Naive thymus-derived CD4-positive, alpha-beta T cell (primary cell): ENCODE measurements at places on chromosomes 1 and 21. TPM values are rescaled to one million over a fixed set of nuclear protein-coding genes. Genes with fewer than 3 reads are reported as not detected.

DNA sequence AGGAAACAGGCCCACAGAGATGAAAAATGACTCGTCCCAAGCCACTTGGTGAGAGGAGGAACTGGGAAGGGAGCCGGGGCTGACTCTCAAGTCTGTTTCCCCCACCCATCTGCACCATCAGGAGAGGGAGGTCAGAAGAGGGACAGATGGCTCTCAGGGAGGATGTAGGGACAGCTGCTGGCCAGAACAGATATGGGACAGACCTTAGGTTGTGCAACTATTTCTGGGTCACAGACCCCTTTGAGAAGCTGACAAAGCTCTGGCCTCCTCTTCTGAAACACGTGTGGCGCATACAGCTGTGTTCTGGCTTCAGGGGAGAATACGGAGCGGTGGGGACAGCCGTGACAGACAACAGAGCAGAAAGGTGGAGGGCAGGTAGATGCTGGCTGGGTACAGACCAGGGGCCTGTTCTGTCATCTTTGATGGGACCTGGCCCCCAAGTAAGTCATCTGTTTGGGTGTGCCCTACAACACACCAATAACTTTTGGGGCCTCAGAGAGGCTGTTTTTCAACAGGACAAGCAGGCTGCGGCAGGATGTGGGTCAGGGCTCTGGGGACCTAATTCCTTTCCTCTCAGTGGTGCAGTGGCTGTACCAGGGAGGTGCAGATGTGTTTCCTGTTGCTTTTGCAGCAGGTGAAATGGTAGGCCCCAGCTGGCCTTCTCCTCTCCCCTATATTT, 7.3 kb downstream of the SH3BGRL3 start:
- DNase-seq = peak; percentile 61

DNA sequence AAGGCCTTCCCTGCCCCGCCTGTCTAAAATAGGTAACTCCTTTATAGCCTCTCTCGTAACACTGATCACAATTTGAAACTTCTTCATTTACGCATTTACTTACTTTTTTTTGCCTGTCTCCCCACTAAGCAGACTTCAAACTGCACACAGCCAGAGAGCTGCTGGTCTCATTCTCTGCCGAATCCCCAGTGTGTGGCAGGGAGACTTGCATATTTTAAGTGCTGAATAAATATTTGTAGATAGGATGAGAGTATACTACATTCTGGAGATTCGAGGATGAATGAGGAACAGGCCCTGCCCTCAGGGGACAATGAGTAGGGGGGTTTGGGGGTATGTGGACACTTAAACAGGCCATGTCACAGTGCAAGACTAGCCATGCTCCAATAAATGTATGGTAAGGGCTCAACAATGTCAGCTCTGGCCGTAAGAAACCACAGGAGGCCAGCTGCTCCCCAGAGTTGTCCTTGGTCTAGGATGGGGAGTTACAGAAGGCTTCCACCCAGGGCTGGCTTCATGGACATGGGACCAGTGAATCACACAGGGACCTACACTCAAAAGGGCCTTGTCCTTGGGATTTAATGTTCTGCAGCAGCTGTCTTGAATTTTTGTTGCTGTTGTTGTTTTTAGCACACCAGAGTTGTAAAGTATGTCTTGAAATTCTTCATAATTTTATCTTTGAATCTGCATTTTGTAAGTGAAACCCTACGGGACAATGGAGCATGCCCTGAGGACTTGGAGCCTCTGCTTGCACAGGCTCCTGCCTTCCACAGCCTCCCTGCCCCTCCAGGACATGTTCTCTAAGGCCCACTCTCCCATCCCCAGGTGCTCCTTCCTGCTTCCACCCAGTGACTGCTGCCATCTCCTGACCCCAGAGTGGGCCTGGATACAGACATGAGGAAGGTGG, 8.5 kb downstream of the DIO1 start:
- no peak for DNase-seq

DNA sequence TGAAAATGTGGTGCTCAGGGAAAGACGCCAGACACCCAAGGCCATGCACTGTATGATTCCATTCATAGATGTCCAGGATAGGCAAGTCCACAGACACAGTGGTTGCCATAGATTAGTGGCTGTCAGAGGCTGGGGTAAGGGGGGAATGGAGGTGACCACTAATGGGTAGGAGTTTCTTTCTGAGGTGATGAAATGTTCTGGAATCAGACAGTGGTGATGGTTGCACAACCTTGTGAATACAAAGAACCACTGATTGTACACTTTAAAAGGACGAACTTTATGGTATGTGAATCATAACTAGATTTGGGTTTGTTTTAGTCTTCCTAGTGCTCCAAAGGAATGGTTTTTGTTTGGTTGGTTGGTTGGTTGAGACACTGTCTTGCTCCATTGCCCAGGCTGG, 51.7 kb downstream of the PRAMEF20 start:
- DNase-seq = no peak

DNA sequence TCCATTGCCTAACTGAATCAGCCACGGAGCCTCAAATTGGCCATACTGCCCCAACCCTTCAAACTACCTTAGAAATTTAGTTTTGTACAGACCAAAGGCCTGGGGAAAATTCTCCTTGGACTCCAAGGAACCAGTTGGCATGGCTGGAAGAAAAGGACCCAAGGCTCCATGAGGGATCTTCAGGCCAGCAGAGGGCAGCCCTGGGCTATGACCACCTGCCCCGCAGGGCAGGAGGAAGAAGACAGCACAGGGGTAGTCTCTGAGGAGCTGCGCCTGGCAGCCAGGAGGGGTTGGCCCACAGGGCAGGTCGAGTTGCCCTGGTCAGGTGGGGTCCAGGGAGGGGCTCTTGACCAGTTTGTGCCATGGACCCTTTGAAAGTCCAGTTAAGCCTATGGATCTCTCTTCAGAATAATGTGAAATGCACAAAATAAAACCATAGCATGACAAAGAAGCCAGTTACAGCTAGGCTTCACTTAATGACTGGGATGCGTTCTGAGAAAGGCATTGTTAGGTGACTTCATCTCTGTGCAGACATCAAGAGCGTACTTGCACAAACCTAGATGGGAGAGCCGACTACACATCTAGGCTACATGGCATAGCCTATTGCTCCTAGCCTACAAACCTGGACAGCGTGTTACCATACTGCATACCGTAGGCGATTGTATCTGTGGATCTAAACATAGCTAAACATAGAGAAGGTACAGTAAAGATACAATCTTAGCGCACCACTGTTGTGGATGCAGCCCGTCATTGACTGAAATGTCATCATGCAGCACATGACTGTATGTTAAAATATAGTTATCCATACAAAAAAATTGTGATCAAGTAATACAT, 26.1 kb downstream of the CACNA1S start:
- peak; percentile 19 for DNase-seq

DNA sequence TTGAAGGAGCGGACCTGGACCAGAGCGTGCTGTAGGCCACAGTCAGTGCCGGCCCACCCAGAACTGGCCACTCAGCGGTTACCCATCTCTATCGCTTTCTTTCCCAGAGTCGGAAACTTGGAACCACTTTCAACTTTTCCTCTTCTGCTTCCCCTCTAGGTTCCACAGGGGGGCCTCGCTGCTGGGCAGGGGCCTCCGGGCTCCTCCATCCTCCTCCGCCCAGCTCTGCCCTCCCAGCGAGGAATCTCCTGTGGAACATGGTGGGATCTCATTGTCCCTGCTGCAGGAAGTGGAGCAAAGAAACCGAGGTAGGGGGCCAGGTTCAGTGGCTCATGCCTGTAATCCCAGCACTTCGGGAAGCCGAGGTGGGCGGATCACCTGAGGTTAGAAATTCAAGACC, 139.2 kb downstream of the ETS2 start:
- no peak for DNase-seq

- DNase-seq = no peak
Observed at GRCh38 chr1:229432905-229433304, 989 bp downstream of the ACTA1 start.

DNA sequence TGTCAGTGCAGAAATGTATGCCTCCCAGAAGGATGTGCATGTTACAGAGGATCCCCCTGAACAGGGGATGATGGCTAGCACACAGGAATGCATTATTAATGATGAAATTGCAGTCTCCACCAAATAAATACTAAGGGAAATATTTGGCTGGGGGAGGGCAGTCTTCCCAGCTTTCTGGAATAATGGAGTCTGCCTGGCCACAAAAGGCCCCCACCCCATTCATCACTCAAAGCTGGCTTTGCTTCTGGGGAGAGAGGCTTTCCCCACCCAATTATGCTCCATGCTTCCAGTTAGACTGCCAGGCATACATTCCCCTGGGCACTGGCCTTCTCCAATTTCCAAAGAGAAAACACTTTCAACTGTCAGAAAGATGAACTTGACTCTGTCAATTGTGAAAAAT, 302.7 kb downstream of the SIPA1L2 start:
- DNase-seq = no peak

- no peak for DNase-seq
Observed at GRCh38 chr21:44575307-44576024, 1.9 kb downstream of the KRTAP10-4 start.

The RPTN gene
- not detected for total RNA-seq

The SYCP1 gene
- not detected for total RNA-seq

The EFNA1 gene
- total RNA-seq = 7.3 TPM
